ENCODE measurements at places on chromosomes 13 and 19.

- no peak for DNase-seq
These were observed 314.2 kb downstream of the DLEU7 start for GRCh38 chr13:50529154-50529882.

DNA sequence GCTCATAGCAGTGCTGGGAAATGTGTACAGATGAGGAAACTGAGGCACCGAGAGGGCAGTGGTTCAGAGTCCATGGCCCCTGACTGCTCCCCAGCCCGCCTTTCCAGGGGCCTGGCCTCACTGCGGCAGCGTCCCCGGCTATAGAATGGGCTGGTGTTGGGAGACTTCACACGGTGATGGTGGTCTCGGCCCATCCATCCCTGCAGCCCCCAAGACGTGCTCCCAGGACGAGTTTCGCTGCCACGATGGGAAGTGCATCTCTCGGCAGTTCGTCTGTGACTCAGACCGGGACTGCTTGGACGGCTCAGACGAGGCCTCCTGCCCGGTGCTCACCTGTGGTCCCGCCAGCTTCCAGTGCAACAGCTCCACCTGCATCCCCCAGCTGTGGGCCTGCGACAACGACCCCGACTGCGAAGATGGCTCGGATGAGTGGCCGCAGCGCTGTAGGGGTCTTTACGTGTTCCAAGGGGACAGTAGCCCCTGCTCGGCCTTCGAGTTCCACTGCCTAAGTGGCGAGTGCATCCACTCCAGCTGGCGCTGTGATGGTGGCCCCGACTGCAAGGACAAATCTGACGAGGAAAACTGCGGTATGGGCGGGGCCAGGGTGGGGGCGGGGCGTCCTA, 15.9 kb downstream of the LDLR start:
- no peak for DNase-seq

GRCh38 chr13:92941167-92941566, 285.4 kb upstream of the GPC6 start:
- no peak for DNase-seq

DNA sequence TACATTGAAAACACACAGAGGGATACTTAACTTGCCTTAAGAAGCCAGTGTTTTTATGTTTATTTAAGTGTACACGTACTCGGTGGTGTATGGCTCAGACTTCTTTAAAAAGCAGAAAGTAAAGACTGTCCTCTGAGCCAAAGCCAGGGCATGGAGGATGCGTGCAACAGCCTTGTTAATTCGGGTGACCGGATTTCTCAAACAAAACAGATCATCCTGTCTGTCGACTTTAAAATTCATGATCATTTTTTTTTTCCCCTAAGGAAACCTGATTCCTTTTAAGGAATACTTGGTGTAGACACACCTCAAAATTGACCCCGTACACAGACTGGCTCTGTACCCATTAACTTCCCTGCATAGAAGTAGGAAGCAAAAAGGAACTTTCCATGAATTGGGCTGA, 124.7 kb upstream of the RNF113B start:
- no peak for DNase-seq

- no peak for DNase-seq
These were observed 4.7 kb upstream of the IRS2 start for GRCh38 chr13:109790942-109791605.

DNA sequence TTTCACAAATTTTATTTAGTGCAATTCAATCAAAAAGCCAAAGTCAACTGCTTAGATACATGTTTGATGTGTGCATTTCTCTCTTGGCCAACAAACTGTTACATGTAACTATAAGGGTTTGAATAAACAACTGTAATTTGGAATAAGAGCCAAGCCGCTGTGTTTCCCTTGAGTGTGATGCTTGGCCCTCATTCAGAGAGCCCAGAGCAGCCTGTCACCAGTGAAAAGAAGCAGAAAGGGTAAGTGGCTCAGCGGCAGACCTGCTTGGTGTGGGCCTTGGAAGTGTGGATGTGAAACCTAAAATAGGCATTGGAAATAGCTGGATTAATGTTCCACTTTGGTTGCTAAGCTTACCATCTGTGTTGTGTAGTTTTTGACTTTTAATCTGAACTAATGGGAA, 924.6 kb downstream of the OLFM4 start:
- DNase-seq = no peak

DNA sequence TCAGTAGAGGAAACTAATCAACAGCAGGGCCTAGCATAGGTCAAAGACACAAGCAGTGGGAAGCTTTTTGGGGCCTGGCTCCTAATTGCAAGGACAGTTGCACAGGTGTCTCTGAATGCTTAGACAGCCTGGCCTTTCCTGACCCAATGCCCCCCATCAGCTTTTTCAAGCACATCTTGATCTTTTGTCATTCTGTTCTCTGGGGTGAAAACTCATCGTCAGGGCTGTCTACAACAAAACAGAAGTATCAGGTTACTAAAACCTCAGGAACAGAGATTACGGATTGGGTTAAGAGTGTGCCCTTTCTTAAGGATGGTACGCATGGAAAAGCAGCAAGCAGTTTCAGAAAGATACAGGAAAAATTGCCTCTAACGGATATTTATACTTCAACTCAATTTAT, 8.3 kb upstream of the ZNF254 start:
- no peak for DNase-seq

Measured in stimulated activated CD4-positive, alpha-beta T cell treated with anti-CD3 and anti-CD28 coated beads, TNF-alpha, amount 100 ng/mL, for 1 hour (primary cell).